NCI-H2107 (cell line): ENCODE measurements at places on chromosomes 3 and 15.

DNA sequence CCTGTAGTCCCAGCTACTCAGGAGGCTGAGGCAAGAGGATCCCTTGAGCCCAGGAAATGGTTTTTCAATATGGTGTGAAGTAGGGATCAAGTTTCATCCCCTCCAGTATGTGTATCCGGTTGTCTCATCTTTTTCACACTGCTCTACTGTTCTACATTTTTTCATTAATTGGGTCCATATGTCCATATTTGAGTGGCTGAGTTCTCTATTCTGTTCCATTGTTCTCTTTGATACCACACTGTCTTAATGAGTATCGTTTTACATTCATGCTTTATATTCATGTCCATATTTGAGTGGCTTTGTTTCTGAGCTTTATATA, 81.6 kb upstream of the LRRFIP2 start:
- no peak for DNase-seq

- DNase-seq, result no peak
These were observed 86.0 kb downstream of the IQCH start for GRCh38 chr15:67340630-67341029.

DNA sequence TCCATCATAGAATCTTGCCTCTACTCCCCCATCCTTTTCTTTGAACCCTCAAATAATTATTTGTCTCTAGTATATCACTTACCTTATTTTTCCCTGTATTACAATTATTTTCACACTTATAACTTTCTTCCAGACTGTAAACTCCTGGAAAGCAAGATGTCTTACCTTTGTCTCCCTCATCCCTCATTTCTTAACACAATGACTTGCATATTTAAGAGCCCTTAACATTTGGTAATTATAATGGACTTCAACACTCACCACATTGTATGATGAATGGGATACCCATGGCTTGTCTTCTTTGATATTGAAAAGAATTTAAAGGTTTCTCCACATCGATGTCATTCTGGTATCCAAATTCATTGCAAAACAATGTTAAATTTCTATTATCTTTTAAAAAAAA, 81.4 kb upstream of the GUCA1C start:
- no peak for DNase-seq

GRCh38 chr3:182041668-182042291, 330.1 kb downstream of the SOX2 start:
- no peak for DNase-seq

GRCh38 chr15:31392761-31393401, 66.2 kb downstream of the KLF13 start:
- no peak for DNase-seq

GRCh38 chr3:36496684-36497633, 116.7 kb downstream of the STAC start:
- DNase-seq, result no peak

DNA sequence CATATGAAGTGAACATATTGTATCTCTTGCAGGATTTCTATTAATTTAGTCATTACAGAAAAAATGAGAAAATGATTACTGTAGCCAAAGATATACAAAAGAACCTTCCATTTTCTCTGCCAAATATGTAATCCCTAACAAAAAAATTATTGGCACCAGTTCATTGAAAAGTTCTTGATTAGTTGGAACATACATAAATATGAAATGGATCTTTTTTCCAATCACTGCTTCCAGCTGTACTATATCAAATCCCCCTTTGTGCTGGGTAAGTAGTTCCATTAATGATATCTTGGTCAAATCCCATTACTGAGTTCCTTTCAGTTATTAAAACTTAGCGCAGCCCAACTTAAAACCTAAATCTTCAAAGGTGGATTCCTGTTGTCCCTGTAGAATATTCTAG, 263.8 kb downstream of the SLC9A9 start:
- no peak for DNase-seq

DNA sequence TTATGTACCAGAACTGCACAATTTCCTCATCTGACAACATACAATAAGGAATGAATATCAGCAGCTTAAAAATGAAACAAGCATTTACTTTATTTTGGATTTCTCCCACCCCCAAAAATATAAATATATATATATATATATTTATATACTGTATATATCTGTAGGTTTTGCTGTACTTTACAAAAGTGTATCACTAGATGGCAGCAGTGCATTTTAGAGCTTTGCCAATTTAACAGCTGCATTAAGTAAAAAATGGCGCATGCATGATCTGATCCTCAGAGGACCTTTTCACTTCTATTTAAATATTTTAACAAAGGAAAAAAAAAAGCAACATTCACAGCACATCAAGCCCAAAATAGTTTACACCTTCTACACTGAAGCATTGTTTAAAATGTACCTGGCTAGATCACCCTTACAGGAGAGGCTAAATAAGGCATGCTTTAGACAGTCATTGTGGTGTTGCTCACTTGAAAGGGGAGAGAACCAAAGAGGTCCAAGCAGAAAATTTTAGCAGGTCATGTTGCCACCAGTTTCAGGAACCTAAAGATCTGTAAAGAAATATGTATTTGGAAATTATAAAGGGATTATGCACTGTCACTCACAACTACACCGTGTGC, 72.6 kb downstream of the NPTN start:
- peak; percentile 11 for DNase-seq

- no peak for DNase-seq
These were observed 143.7 kb upstream of the KCNMB2 start for GRCh38 chr3:178392511-178392926.

DNA sequence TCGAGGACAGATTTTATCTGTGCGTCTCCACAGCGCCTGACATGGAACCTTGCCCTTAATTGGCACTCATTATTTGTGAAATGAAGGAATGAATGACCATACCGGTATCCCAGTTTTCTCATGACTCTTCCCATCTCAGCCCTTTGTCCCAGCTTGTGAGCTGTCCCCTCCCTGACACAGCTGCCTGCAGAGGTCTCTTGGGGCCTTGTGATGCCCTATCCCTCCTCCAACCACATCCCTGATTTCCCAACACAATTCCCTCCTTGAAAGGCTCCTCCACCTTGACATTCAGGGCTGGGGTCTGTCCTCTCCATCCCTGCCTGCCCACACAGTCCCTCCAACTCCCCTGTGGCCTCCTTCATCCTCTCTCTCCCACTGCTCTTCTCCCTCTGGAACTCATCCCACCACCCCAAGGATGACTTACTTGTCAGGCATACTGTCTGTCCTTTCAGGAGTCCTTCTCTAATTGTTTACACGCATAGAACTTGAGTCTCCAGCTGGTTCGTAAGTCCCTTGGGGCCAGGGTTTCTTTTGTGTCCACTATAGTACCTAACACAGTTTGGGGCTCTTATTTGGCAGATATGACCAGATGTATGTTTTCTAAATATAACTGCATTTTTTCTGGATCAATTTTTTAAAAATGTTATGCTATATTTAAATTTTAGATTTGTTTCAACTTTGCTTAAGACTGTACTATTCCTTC, 35.6 kb upstream of the FILIP1L start:
- DNase-seq, result no peak

DNA sequence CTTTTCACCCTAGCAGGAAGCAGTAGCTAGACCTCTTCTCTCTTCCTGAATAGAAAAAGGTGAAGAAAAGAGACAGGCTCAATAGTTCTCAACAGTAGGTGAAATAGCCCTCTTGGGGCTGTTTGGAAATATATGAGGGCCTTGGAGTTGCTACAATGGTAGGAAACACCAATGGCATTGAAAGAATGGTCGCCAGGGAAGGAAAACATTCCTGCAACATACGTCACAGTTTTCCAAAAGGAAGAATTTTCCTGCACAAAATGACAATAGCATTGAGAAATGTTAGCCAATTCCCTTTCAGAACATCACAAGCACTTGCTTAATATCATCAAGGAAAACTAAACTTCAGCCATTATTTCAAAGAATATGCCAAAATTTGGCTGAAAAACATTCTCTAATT, 484.5 kb downstream of the IGSF11 start:
- DNase-seq, result no peak

DNA sequence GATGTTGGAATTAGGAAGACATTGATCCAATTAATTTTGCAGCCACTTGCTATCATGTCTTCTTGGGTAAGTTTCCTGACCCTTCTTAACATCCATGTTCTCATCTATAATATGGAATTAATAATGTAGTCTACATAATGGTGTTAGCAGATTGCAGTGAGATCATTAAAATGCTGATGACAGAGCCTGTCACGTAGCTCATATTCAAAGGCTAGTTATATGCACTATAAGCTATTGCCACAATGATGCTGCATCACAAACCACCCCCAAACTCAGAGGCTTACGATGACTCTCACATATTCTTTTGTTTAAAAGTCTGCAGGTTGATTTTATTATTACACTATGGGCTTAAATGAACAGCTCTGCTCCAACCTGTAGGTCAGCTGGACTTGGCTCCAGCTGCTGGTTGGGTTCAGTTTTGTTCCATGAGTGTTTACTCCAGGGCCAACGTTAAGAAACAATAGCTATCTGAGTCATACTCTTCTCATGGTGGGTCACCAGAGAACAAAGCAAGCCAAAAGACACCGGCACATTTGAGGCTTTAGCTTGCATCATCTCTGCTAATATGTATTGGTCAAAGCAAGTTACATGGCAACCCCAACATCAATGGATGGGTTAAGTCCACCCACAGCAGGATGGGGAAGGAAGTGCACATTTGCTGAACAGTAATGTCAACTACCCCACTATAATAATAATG, 250.0 kb upstream of the SLCO3A1 start:
- DNase-seq, result no peak

DNA sequence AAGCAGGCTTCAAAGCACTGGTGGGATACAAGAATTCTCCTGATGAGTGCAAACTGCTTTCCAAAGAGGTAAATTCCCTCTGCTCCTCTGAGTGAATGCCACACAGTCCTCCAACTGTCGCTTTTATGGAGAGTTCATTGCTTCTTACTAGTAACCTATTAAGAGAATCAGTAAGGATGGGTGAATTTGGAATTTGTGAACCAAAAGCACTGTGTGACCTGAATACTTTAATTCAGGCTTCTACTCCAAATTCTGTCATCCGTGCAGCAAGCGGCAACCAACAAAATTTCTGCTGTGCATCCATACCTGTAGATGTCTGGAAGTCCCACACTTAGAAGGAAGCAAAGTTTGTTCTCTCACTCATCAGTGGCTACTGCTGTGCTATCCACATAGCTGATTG, 66.7 kb upstream of the SNRK start:
- no peak for DNase-seq

- no peak for DNase-seq
These were observed 13.2 kb upstream of the TRANK1 start for GRCh38 chr3:36957862-36958686.

DNA sequence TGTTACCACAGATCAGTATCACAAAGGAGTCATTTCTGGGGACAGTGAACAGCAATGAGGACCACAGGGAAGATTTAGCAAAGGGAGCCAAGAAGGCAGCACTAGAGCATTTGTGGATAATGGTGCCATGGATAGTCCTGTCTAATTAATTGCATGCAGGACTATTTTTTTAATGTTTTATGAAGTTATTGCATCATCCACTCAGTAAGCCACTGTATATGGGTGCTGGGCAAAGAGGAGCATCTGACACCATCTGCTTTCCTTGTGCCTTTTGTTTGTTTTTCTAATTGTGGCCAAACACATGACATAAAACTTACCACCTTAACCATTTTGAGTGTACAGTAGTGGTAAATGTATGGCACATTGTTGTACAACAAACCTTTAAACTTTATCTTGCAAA, 301.1 kb upstream of the LRRFIP2 start:
- no peak for DNase-seq

- DNase-seq, result no peak
These were observed 112.8 kb upstream of the MEF2A start for GRCh38 chr15:99452728-99453636.

GRCh38 chr3:101828691-101829436, 20.4 kb upstream of the NFKBIZ start:
- DNase-seq, result no peak

GRCh38 chr3:184354121-184354728, 7.2 kb downstream of the CLCN2 start:
- no peak for DNase-seq

GRCh38 chr3:129315223-129315997, 36.7 kb downstream of the HMCES start:
- DNase-seq, result no peak

- no peak for DNase-seq
These were observed 220.8 kb upstream of the TPRG1 start for GRCh38 chr3:188950832-188951489.

DNA sequence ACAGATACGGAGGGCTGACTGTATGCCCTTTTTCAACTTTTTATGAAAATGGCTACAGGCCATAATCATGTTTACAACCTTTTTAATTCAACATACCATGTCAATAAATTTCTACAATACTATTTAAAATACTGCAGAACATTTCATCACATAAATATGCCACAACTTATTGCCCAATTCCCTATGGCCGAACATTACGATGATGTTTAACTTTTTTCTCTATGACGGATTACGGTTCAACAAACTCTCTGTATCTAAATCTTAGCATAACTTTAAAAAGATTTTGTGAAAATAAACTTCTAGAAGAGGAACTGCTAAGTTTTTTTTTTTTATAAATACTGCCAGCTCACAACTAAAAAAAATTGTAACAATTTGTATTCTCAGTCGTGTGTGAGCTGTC, 220.4 kb downstream of the OSBPL10 start:
- no peak for DNase-seq

- DNase-seq, result no peak
These were observed 48.2 kb upstream of the ALDH1A3 start for GRCh38 chr15:100831467-100831866.

DNA sequence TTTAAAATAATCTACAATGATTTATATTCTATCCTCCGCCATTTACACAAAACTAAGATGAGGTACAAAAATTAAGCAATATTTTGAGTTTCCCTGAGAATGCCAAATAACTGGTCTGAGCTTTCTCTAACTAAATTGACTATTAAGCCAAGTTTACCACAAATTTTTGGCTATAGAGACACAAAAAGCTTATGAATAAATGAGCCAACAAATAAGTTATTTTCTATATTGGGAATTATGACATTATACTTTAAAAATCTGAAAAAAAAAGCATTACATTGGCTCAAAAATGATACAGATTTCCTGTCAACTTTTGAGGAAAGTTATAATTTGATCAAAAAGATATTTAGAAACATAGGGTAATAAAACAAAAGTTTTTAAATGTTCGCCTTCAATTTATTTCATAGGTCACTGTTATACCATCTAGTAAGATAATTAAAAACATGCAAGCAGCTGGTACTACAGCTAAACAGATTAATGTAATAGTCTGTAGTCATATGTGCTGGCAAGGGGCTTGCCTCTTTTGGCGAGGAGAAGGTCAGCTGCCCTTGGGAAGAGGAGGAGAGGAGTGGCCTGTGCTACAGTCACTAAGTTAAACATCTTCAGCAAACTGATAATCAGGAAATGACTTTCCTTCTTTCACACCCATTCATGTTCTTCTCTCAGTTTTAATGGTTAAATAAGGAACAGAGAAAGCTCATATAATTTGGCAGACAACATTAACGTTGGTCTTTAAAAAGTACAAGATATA, 318.5 kb downstream of the TBC1D5 start:
- no peak for DNase-seq

GRCh38 chr3:193885832-193886231, 250.1 kb upstream of the HES1 start:
- no peak for DNase-seq

- no peak for DNase-seq
These were observed 437 bp downstream of the MKRN2OS start for GRCh38 chr3:12544652-12545472.
